ACHN (cell line): ENCODE measurements at places on chromosomes 6 and 20.

DNA sequence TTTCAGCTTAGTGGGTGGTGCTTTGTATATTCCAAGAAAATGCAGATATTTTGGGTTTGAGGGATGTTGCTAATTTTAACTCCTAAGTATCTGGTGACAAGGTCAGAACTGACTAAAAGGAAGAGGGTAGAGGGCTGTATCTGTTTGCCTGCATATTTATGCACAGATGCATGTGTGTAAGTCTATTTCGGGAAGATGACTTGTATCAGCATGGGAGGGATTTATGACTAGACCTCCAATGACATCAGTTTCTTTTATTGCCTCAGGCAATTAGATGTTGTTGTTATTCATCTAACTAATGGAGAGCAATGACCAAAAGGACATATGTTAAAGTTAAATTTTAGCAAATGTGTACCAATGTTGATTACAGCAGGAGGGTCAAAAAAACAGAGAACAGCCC lies 734.3 kb downstream of the QKI start:
- no peak for DNase-seq

DNA sequence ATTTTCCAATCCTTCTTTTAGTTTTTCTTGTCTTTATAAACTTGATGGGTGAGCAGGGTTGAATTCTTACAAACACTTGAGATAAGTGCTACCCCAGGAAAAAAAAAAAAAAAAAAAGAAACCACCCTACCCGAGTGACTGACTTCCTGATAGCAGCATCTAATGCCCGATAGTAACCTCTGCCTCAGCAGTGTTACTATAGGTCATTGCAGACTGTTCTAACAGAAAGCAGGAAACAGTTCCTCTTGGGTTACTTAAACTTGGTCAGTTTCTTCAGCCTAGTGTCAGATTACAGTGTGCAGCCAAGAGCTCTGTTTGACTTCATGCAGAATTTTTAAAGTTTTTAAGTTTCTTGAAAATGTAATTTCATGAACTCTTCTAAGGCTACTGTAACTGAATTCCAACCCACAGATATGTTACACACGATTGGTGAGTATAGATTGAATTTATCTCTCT lies 2.1 kb downstream of the MYLIP start:
- peak; percentile 79 for DNase-seq

- DNase-seq = no peak
Measured at GRCh38 chr20:19308146-19308545, 95.7 kb downstream of the SLC24A3 start.

- no peak for DNase-seq
Measured at GRCh38 chr6:68973066-68973465, 338.0 kb downstream of the ADGRB3 start.

GRCh38 chr6:128000363-128000762 lies 99.5 kb upstream of the THEMIS start:
- no peak for DNase-seq

- peak; percentile 90 for DNase-seq
Measured at GRCh38 chr6:158849899-158850806, 31.0 kb upstream of the EZR start.

DNA sequence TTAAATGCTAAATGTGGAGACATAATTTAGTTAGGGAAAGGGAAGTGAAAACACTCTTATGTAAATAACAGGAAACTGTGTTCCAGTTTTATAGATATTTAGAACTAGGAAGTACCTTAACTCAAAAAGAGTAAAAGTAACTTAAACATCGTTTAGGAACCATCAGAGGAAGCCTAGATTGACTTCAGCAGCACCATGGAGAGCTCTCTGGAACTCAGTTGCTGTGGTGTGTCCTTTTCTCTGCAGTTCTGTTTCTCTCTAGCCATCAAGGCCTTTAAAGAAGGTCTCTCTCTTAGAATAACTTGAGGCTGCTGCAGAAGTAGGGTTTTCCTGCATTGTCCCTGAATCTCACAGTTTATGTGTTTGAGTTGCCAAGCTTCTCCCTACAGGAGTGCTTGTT lies 26.9 kb downstream of the CLVS2 start:
- DNase-seq = peak; percentile 8

DNA sequence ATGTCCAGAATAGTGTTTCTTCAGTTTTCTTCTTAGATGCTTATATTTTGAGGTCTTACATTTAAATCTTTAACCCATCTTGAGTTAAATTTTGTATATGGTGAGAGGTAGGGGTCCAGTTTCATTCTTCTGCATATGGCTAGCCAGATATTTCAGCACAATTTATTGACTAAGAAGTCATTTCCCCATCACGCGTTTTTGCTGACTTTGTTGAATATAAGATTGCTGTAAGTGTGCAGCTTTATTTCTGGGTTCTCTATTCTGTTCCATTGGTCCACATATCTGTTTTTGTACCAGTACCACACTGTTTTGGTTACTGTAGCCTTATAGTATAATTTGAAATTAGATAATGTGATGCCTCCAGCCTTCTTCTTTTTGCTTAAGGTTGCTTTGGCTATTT lies 179.6 kb downstream of the AKAP7 start:
- DNase-seq = no peak

DNA sequence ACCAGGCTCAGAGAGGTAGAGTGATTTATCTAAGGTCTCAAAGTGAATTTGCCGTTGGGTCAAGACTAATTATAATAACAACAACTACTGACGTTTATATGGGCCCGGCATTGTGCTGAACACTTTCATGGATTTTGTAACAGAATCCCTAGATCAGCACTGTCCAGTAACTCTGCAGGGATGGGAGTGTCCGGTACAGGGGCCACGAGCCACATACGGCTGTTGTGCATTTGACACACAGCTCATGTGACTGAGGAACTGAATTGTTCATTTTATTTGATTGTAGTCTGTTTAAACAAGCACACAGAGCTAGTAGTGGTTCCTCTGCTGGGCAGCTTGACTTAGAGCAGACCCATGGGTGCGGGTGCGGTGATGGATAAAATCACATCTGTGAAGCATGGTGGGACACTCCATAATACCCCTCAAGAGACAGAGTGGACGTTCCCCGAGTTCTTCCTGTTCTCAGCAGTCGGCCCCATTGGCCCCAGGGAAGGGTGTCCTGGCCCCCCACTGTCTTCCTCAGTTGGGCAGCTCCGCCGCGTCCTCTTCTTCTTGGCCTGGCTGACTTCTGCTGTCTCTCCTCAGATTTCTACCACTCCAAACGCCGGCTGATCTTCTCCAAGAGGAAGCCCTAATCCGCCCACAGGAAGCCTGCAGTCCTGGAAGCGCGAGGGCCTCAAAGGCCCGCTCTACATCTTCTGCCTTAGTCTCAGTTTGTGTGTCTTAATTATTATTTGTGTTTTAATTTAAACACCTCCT lies 6.8 kb downstream of the CDKN1A start:
- no peak for DNase-seq

GRCh38 chr6:105429676-105430075 lies 26.8 kb upstream of the PREP start:
- no peak for DNase-seq

DNA sequence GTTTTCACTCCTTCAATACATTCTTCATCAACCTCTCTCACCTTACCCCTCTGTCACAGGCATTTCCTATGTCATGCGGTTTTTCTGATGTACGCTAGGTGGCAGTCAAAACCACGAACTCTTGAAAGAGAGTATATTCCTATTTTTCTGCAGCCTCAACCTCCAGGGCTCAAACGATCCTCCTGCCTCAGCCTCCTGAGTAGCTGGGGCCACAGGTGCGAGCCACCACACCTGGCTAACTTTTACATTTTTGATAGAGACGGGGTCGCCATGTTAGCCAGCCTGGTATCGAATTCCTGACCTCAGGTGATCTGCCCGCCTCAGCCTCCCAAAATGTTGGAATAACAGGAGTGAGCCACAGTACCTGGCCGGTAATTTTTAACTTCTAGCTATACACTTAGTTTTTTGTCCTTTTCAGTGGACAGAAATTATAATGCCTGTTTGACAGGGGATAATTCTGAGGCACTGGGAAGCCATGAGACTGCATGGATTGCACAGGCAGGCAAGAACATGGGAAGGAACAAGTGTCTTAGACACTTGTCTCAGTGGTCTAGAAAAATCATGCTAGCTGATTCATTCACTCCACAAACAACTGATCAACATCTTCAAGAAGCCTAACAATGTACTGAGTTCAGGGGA lies 22.5 kb upstream of the HFE start:
- peak; percentile 65 for DNase-seq

DNA sequence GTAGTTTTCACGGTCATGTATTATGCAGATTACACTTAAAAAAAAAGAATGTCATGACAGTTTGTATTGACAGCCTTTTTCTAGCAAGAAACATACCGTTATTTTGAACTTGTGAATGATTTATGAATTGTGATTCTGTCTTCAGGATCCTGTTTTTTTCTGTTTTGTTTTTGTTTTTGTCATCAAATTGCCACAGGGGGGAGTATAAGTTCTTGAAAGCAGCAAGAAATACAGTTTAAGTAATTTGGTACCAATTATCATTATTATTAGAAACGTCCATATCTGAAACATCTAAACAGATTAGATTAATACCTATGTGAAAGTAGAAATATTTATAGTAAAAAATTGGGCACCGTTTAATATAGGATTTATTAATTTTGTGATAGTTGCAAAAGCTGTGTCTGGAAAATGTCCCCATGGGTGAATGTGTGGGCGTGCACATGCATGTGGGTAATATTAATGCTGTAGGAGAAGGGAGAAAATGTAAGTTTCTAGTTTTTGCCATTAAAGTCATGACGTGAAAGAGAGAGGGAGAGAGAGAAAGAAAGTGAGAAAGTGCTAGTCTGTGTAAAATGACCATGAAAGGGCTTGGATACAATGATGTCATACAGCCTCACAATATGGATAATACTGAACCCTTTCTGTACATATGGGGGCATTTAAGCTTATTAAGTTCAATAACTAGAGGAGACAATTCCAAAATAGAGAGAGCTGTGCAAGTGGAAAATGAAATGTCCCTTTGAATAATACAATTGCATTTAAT lies 9.4 kb upstream of the CCN2 start:
- DNase-seq = peak; percentile 19

DNA sequence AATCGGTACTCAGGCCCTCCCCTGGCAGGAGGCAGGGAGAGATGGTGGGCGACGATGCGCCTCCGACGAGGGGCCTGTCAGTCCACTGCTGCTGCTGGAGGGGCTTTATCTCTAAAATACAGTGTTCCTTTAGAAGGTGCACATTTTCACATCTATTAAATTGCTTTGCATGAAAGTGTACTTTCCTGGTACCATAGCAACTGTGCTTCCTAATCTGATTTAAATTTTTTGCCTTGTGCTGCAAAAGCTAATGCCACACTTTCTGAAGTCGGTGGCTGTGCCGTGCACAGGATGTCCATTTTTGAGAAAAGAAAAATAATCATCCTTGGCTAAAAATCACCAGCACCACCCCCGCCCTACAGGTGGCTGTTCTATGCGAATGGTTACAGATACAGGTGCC lies 262.0 kb upstream of the CDH4 start:
- no peak for DNase-seq

GRCh38 chr6:164109770-164110140 lies 695.2 kb downstream of the QKI start:
- DNase-seq = no peak

- no peak for DNase-seq
Measured at GRCh38 chr6:14547284-14547998, 429.9 kb downstream of the CD83 start.

- no peak for DNase-seq
Measured at GRCh38 chr6:150981095-150981494, 115.6 kb downstream of the MTHFD1L start.

DNA sequence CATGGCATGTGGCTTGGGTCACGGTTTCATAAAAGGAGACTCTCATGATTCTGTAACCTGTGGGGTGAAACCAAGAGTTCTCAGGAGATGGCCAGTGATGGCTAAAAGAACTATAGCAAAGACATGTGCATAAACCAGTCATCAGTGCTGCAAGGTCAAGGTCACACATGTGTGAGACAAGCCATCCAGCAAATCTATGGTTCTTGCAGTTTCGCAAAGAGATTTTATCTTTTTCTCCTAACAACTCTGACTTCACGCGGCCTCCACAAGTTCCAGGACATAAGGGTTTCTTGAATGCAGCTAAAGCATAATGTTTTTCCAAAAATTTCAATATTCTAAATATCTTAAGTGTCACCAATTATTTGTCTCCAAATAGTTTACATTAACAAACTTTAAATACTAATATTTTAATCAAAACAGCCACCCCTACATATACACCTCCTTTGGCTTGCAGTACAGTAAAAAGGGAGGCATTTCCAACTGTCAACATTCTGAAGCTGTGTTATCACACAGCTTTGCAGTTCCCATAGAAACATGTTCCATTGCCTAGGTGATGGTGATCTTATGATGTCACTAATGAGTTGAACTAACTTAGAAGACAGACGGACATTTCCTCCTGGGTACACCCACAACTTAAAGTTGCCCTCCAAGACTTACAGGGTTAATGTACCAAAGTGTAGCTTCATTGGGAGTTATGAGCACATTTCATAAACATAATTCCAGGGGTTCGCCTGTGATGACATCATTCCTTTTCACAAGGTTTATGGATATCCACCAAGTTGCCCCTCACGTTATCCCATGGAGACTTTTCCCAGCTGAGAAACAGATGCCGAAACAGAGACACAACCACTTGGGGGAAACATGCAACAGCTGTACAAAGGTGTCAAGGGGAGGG lies 250.9 kb upstream of the PDE10A start:
- no peak for DNase-seq

- no peak for DNase-seq
Measured at GRCh38 chr20:8309634-8310033, 177.6 kb downstream of the PLCB1 start.

- DNase-seq = no peak
Measured at GRCh38 chr20:52595518-52595917, 376.6 kb upstream of the TSHZ2 start.

DNA sequence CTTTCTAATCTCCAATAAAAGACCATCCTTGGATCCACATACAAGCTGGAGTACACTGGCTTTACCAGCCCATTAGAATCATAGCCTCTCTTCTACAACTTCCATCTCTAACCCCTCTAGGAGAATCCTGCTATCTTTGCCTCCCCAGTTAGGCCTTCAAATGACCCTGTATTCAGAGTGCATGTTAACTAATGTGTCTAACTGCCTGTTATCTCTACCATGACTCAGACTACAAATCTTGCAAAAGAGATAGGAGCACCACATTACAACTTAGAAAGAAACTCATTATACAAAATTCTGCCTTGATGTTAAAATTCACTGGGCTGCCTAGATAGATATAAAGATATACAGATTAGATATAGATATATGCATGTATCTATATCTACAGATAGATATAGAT lies 28.2 kb downstream of the GPR63 start:
- DNase-seq = no peak

DNA sequence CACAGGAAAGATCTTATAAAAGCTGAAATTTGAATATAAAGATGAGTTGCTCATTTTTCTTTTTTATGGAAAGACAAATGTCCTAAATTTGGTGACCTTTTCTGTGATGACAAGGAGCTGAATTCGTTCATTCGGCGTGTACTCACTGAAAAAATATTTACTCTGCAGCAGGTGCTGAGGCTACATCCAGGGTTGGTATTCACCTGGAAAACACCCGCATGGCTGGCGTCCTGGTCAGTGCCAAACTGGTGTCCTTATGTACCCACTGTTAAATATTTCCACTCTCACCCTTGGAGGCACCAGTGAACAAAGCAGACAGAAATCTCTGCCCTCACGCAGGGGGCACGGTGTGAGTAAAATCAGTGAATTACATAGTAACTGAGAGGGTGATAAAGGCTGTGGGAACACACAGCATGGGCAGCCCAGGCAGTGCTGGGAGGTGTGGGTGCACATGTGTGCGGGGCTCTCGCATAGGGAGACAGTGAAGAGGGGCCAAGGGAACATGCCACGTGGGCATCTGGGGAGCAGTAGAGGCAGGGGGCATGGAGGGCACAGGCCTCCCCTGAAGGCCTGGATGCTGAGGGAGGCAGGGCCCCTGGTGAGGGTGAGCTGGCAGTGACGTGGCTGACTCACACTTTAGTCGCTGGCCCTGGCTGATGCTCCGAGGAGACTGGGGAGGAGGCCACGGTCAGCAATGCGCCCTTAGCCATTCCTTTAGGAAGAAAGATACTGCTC lies 89.7 kb downstream of the INSM1 start:
- peak; percentile 32 for DNase-seq
